AG10803 (cell line): ENCODE measurements at places on chromosomes 16 and 17.

GRCh38 chr16:81500833-81501521 is 56.4 kb downstream of the CMIP start:
- peak; percentile 71 for DNase-seq

- DNase-seq, result peak; percentile 76
These were observed 480.1 kb downstream of the SOX9 start for GRCh38 chr17:72600934-72601333.

GRCh38 chr17:76682296-76682695 is 28.5 kb downstream of the MXRA7 start:
- DNase-seq, result peak; percentile 65

DNA sequence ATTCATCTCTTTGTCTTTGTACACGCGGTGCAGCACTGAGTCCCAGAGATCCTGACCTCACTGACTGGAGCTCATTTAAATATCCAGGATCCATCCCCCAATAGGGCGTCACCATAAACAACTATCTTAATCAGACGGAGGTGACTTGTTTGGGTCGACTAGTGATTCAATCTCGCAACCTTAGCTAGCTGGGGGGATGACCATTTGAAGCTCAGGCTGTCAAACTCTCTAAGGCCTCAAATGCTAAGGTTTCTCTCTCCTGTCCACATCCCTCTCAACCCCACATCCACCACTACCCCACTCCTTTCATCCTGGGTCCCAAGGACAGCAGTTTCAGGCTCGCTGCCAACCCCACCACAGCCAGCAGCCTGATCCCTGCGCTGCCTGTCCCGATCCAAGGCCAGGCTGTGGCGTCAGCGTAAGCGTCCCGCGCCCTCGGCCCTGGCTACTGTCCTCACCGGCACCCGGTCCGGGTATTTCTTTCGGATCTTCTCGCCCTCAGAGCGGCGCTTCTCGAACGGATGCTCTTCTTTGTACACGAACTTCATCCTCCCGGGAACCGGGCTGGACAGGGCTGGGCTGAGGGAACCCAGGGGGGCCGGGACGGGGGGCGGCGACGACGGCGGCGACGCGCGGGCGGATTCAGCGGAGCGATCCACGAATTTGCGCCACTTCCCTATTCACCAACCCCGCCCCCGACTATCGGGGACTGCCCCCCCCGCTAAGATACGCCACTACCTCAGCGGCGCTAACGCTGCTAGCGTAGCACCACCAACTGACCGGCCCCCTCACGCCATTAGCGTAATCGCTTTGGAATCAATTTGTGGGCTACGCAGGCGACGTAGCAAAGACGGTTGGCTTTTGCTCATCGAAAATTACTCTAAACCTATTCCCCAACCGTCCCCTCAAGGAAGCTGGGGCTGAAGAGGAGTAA is at the start of gene GABARAP:
Gene GABARAP, minus strand, starts transcription at position 667 of the 934 bp plus-strand sequence. Its CDS starts 119 bp downstream, at position 548.
- DNase-seq, result peak; percentile 92

GRCh38 chr16:78277321-78278055 is 178.0 kb downstream of the WWOX start:
- DNase-seq, result no peak

- DNase-seq, result peak; percentile 68
These were observed 25.2 kb upstream of the USP36 start for GRCh38 chr17:78865682-78866390.

DNA sequence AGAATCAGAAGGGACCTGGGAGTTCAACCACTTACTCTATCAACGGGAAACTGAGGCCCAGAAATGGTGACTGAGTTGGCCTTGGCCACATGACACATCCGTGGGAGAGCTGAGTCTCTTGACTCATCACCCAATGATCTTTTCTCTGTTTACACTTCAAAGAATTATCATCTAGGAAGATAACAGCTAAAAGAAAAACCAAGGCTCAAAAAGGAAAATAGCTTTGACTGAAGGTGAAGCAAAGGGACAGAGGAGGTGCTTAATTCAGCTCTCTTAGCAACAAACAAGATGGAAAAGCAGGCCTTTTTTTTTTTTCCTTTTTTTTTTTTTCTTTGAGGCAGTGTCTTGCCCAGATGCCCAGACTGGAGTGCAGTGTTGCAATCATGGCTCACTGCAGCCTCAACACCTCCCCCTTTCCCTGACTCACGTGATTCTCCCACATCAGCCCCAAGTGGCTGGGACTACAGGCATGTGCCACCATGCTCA is 16.7 kb downstream of the ERCC4 start:
- peak; percentile 75 for DNase-seq

DNA sequence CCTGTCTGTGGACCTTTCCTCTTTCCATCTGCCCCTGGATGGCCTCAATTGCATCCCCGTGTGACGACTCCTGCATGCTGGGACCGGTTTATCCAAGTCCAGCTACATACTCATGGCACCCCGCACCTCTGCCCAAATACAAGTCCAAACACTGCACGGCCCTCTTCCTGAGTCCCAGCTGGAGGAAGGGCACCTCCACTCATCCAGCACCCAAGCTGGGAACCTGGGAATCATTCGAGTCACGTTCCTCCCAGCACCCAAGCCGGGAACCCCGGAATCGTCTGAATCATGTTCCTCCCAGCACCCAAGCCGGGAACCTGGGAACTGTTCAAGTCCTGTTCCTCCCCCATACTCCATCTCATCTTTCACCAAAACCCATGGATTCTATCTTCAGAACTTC is 10.2 kb downstream of the TRARG1 start:
- no peak for DNase-seq

- peak; percentile 79 for DNase-seq
These were observed 58.8 kb upstream of the GSE1 start for GRCh38 chr16:85554114-85554888.

- DNase-seq, result no peak
These were observed 18.5 kb upstream of the DNAJA2 start for GRCh38 chr16:46991729-46992704.

- DNase-seq, result peak; percentile 58
These were observed 85.9 kb upstream of the SMURF2 start for GRCh38 chr17:64747938-64748540.

DNA sequence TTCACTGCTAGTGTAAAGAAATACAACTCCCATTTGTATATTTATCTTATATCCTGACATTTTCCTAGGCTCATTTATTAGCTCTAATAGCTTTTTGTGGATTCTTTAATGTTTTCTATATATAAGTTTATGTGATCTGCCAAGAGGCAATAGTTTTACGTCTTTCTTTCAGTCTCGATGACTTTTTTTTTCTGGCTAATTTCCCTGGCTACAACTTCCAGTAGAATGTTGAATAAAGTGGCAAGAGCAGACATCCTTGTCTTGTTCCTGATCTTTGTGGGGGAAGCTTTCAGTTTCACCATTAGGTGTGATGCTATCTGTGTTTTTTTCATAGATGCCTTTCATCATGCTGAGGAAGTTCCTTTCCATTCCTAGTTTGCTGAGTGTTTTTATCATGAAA is 43.9 kb upstream of the ABCA3 start:
- no peak for DNase-seq

DNA sequence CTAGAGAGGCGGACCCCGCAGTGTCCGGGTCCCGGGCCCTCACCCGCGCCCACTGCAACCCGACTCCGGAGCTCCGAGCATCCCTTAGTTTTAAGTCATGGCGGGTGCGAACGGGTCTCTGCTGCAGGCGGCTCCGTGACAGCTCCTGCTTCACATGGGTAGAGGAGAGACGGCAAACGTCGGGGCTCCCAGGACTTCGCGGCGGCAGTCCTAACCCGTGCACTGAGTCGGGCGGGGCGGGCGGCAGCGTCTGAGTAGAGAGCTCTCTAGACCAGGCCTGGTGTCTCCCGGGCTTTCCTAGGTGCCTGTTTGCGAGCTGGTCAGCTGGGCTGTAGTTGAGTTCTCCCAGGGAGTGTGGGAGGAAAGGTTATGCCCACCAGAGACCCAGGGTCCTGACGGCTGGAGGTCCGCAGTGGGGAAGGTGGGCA is 345 bp downstream of the TSC2 start:
- no peak for DNase-seq

DNA sequence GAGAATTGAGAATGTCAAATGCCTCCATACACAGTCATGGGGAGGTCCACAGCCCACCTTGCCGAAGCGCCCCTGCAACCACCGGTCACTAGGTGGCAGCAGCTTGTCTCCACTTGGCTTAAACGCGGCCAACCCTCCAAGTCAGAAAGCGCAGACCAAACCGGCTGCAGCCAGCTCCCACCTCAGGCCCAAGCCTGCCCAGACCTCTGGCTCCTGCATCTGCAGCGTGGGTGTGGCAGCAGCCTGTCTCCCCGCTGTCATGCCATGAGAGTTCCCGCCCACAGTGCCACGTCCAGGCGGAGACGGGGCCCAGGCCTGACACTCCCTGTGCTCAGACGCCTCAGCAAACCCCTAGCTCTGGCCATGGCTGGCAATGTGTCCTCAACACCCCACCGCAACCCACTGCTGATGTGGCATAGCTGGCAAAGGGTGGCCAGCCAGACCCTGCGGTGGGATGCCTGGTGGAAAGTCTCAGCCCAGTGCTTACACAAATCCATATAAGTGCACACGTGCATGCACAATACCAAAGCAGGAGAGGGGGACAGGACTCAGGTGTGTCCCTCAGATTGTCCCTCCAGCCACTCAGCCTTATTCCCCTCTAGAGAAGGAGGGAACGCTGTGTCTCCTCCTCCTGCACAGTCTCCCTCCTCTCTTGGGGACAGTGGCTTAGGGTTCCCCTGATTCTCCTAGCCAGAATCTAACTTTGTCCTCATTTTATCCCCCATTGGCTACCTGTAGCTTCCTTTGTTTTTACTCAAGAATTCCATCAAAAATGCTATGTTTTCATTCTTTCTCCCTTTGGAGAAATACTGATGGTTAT is 10.9 kb downstream of the COPZ2 start:
- peak; percentile 95 for DNase-seq
